ENCODE measurements at places on chromosomes 5 and 9. TPM values are rescaled to one million over a fixed set of nuclear protein-coding genes. Genes with fewer than 3 reads are reported as not detected.

- no peak for DNase-seq
These were observed 33.2 kb upstream of the ASS1 start for GRCh38 chr9:130411566-130411915.

DNA sequence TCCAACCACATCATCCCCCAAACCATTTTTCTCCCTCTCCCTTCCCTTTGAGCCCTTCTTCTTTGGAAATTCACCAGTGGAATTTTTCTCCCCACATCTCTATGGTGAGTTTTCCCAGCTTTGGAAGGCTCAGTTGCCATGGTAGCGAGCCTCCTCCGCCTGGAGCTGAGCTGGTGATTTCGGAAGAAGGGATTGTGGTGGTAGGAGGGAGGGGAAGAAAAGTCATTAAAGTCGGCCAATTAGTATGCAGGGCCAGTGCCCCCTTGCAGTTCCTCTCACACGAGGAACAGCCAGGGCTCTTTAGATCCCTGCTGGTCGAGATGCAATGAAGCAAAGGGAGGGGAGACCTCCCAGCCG is 322.0 kb downstream of the NTRK2 start:
- DNase-seq, result no peak

DNA sequence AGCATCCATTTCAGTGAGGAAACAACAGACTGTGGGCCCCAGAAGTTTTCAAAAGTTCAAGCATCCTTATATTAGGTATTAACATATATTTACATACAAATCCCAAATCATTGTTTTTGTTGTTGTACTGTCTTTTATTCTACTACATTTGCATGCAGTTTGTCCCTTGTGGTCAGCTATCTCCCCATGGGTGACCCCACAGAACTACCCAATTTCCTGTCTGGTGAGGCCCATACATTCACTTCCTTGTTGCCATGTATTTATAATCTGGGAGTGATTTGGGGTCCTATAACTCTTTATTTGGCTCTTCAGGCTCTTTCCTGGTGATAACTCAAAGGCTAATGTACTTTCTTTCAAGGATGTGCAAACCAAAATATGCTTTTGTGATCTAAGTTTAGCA is 3.3 kb upstream of the CD180 start:
- DNase-seq, result no peak

- no peak for DNase-seq
These were observed 195.6 kb upstream of the ELL2 start for GRCh38 chr5:96157077-96157780.

- DNase-seq, result no peak
These were observed 62.2 kb upstream of the GNA14 start for GRCh38 chr9:77710316-77710715.

- no peak for DNase-seq
These were observed 39.3 kb upstream of the IPPK start for GRCh38 chr9:92709240-92709639.

- no peak for DNase-seq
These were observed 33.5 kb upstream of the APC start for GRCh38 chr5:112703866-112704820.

GRCh38 chr5:93378073-93378472 is 202.9 kb downstream of the NR2F1-AS1 start:
- DNase-seq, result no peak

The CD274 gene
- total RNA-seq, result 1.1 TPM

The NXNL2 gene
- total RNA-seq, result 2.2 TPM

The DDX4 gene
- total RNA-seq, result not detected

DNA sequence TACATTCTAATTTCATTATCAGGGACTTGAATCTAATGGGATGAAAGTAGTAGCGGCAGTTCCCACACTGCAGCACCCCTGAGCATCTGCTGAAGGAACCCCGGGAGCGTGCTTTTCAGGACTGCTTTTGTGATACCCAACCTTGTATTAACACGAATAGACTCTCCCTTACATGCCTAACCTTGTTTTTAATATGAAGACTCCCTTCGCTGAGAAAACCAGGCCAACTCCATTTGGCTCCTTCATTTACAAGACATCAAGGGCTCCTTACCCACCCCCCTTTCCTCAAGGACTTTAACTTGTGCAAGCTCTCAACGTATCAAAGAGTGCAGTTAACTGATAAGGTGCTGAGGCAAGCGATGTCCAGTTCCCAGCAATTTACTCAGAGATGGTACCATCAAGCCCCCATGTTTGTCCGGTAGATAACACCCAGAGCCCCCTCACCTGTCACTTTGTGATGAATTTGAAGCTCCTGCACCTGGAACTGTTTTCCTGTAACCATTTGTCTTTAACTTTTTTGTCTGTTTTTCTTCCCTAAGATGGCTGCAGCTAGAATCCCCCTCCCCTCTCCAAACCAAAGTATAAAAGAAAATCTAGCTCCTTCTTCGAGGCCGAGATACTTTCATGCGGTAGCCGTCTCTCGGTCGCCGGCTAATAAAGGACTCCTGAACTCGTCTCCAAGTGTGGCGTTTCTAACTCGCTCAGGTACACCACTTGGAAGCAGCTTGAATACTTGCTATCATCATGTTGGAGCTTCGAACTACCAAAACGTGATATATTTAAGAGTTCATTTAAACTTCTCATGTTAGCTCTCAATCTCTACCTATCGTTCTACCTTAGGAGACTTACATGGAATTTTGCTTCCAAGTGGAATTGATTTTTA is 10.7 kb downstream of the HNRNPH1 start:
- peak; percentile 29 for DNase-seq

The ETF1 gene
- 52.0 TPM for total RNA-seq

The LAMC3 gene
- 3.3 TPM for total RNA-seq

GRCh38 chr5:127685662-127686061 is 17.5 kb upstream of the CCDC192 start:
- no peak for DNase-seq

DNA sequence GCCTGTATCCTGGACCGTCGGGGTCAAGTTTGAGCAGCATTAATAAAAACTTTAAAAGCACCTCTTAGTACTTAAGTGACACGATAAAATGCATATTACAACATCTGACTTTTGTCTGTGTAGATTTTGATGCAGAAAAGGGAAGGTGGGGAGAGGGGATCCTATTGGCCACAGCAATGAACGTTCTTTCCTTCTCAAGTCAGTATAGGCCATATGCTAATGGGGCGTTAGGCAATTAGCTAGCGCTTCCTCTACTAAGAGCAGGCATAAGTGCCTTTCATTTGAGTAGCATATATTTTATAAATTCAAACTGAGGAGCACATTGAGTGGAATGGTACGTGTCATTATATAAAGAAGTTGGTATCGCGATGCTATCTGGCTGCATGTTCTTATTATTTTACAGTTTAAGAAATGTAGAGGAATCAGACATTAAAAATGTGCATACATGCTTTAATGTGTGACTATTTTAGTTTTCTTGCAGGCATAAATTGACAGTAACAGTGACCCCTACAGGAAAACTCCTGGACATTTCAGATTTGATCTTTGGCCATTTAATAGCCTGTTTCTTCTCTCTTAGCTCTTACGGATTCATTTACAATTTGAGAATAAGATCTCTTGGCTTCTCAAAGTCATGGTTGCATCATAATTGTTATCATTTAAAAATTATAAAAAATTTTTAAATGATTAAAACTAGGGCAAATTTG is 1.1 kb upstream of the GNA14 start:
- DNase-seq, result no peak

DNA sequence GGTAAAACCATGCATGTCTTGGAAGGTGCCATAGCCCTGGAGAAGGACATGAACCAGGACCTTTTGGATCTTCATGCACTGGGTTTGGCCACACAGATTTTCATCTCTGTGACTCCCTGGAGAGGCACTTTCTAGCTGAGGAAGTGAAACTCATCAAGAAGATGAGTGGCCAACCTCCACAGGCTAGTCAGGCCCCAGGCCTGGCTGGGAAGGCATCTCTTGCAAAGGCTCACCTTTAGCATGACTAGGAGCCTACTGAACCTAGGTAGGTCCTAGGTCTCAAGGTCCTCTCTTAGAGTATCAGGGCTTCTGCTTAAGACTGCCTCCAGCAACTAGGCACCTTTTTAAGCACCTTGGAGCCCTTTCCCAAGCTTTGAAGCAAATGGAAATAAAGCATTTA is 1448.7 kb upstream of the ACO1 start:
- DNase-seq, result no peak

GRCh38 chr5:18057725-18058124 is 423.5 kb downstream of the TAF11L14 start:
- DNase-seq, result no peak

The GPR151 gene
- total RNA-seq, result not detected

DNA sequence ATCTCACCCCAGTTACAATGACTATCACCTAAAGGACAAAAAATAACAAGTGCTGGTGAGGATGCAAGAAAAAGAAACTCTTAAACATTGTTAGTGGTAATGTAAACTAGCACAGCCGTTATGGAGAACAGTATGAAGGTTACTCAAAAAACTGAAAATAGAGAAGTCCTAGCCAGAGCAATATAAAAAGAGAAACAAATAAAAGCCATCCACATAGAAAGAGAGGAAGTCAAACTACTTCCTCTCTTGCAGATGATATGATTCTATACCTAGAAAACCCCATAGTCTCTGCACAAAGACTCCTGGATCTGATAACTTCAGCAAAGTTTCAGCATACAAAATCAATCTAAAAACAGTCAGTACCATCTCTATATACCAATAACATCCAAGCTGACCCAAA is 221.5 kb upstream of the FAM174A start:
- DNase-seq, result no peak

The NRARP gene
- 1.3 TPM for total RNA-seq

GRCh38 chr5:28914297-28914696 is 1875.9 kb upstream of the CDH9 start:
- DNase-seq, result no peak

DNA sequence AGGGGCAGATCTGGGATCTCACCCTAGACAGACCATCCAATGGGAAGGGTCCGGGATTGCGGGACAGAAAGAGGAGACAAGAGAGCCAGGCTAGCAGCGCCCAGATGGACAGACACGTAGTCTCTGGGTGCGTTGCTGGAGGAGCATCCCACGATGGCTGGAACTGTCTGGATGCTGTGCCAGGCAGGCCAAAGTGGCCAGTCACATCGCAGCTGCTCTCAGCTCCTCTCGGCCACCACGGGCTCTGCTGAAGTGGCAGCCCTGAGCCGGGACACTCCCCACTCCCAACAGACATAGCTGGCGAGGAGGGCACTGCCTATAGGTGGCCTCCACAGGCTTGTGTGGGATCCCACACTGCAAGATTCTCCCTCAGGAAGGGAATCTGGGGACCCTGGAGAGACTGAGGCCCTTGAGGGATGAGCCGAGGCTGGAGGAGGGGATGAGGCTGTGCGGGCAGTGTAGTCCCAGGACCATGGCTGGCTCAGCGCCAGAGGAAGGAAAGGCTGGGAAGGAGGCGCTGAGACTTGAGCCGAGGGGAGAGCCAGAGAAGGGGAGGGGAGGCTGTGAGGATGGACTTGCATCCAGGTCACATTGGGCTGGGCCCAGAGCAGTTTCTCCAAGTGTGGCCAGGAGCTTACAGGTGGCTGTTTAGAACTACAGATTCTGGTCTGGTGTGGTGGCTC is 10.3 kb upstream of the WDR5 start:
- no peak for DNase-seq

The ZBED3 gene
- 19.7 TPM for total RNA-seq

The TRAF1 gene
- 4.3 TPM for total RNA-seq

DNA sequence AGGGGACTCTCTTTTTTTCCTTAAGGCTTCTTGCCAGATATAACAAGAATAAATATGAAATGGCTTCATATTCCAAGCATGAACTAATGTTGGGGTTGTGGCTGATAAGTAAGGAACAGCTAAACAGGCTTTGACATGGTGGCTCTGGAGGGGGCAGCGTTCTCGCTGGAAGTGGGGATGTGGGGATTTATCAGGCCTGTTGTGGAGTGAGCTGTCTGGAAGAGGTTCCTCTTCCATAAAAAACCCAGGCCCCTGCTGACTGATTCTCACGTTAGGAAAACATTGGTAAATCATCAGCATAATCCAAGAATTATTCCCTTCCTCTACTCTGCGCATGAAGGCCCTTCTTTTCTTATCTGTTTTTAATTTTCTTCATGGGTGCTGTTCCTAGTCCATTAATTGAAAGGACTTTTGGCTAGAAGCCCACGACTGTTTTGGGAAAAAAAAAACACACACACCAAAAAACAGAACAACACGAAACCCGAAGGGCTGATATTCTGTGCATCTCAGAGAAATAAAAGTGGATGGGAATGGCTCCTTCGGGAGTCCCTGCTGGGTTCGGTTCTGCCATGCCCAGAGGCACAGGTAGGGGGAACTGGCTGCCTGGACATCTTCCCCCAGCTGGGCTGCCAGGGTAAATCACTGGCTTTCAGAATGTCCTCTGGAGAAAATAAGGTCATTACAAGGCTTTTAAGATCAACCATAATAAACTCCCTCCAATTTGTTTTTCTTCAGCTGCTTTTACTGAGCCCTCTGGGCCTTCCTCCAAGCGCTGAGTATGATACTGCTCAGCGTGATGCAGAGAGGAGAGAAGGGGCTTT is 297.0 kb downstream of the SLIT3 start:
- peak; percentile 49 for DNase-seq

DNA sequence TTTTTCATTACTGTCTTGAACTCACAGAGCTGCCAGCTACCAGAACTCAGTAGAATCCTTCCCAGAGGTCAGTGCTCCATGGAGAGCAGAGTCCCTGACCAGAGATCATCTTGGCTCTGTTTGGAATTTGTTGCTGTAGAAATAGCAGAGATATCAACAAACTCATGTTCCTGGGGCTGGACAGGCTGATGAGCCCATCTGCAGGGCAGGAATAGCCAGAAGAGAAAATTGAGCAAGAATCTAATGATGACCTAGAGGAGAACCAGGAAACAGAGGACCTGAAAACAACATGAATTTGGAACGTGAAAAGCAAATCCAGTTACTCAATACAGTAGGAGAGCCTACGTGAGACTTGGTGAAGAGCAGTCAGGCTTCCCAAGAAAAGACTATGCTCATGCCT is 437.8 kb downstream of the PLK2 start:
- no peak for DNase-seq

The PRDM9 gene
- not detected for total RNA-seq

DNA sequence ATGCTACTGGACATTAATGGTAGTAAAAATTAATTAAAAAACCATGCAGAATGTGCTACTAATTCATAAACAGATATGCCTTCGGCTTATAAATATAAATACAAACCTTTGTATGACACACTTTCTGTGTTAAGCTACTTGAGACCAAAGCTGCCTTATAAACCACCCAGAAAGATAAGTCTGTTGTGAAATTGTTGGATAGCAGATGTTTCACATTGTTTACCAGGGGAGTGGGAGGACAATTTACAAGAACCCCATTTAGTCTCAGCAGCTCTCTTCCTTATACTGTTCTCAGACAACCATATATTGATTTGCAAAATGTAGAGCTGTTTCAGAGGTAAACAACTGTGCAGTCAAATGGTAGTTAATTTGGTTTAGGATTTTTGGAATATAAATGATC is 524.4 kb downstream of the PRR16 start:
- no peak for DNase-seq

DNA sequence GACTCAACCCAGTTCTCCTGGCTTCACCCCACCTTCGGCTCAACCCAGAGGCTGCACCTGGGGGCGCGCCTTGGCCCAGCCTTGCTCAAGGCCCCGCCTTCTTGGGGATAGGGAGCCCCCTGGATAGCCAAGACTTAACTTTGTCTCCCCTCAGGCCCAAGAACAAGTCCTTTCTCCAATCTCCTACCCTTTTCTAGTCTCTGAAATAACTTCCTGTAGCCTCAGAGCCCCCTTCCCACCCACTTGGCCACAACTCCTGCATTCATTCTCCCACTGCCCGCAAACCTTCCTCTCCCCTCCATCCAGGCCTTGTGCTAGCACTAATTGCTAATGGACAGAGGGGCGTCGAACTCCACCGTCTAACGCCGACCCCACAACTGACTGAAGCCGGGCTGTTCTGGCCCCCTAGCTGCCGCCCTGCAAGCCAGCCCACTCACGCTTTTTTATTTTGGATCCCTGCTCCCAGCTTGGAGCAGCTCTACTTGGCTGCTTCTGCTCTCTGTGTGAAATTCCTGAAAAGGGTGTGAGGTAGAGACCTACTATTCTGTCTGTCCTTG is 579 bp upstream of the ASTN2 start:
- no peak for DNase-seq

Measured in ovary (tissue), 10 donors.